ENCODE measurements at places on chromosomes 11 and 22. TPM values are rescaled to one million over a fixed set of nuclear protein-coding genes. Genes with fewer than 3 reads are reported as not detected.

The OOSP4B gene
- not detected for total RNA-seq

The CCND1 gene
- 627 TPM for total RNA-seq

The DDX6 gene
- total RNA-seq, result 84.0 TPM

The MRGPRX4 gene
- total RNA-seq, result not detected

The RPS25 gene
- 338 TPM for total RNA-seq

The NUDT8 gene
- 3.6 TPM for total RNA-seq

The HOATZ gene
- total RNA-seq, result not detected
